ENCODE measurements at places on chromosomes 5 and 9.

DNA sequence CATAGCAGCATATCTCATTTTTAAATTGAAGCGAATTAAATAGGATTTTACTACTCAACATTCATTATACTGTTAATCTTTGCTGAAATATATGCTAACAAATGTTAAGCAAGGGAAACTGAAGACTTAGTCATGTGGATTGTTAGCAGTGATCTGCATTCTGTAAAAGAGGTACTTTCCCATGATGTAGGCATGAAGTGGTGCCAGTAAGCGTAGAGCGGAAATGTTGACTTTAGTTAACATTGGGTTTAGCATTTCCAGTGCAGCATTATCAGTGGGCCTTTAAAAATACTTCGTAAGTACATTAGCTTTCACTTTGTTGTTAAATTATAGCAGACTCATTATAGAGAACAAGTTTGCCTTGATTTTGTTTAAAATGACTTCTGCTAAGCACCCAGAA is 130.3 kb downstream of the CDC42SE2 start:
- DNase-seq: no peak

DNA sequence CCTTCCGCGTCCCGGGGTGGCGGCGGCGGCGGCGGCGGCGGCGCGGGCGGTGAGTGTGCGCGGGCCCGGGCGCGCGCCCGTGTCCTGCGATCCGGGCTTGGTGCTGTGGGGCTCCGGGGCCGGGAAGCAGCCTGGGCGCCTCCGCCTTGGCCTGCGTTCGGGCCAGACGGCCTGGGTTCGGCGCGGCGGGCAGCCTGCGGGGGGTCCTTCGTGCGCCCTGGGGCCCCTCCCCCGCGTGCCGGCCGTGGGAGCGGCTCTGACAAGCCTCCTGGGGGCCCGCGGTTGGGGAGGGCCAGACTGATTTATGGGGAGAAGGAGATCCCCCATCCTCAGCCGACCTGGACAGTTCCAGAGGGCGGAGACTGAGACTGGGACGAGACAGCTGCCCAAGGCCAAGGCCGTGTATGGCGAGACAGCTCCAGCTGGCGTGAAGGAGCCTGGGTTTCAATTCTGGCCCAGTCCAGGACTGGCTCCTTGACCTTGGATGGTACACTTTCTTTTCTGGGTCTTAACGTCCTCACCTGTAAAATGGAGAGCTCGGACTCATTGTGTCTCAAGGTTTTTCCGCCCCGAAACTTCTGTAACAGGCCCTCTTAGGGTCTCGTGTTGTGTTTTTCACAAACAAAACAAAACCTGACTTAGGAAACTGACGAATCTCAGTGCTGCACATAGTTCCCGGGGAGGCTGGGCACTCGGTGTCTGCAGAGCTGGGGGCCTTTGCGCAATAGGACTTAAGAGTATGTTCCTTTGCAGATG is 603 bp downstream of the TMEM268 start:
- no peak for DNase-seq

GRCh38 chr9:102185371-102185770 is 446.9 kb upstream of the GRIN3A start:
- no peak for DNase-seq

DNA sequence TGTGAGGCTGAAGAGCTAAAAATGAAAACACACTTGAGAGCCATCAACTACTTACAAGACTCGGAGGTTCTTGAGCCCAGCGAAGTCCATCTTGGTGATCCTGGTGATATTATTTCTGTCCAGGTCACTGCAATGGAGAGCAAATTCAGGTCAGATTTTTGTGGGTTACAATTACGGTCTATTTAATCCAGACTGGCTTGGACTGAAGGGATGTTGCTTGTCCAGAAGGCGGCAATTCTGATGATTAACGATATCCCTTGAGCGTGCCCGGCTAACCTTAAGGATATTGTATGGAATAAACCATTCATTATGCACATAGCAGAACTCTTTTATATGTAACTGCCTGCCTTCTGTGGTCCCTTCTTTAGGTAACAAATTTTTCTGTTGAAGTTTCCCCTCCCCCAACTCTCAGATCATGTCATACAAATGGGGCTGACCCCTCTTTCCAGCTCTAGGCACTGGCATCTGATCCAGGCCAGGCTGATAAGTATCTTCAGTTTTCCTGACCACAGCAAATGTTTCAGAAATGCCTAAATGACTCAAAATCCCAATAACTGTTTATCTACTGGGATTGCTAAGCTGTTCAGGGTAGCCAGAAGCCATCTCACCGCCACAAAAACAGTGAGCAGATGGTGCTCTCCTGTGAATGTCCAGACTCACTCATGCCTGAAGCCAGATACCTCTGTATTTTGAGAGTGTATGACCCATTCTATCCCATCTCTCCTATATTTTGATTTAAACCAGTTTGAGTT is 49.4 kb downstream of the SLIT3 start:
- DNase-seq: no peak

DNA sequence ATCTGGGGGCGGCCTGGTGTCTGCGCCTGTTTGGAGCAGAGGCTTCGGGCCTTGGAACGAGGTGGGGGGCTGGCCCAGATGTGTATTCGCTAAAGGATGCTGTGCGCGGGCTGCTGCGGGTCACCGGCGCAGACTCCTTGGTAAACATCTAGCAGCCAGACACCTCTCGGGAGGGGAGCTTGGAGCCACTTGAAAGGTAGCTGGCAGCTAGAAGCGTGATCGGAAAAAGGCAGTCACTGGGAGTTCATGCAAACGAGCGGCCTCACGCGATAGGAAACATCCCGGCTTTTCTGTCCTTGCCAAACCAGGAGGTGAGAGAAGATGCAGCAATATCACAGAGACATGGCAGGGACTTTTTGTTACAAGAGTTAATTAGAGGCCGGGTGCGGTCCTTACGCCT is 8.1 kb downstream of the LAMC3 start:
- DNase-seq: no peak

Measured in SK-N-MC (cell line).